ENCODE measurements at places on chromosomes 1 and 21.

DNA sequence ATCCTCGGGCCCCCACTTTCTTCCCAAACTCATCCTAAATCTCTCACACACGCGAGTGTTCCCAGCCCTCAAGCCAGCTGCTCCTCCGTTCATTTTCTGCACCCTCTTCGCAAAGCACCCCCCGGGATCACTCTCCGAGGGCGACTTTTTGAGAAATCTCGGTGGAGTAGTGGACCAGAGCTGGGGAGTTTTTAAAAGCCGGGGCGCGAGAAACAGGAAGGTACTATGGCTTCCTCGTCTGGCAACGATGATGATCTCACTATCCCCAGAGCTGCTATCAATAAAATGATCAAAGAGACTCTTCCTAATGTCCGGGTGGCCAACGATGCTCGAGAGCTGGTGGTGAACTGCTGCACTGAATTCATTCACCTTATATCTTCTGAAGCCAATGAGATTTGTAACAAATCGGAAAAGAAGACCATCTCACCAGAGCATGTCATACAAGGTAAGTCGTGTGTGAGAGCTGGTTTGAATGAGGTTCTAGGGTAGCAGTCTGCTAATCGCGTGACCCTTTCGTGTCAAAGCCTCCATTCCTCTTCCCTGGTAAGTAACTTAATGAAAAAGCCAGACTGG lies 800 bp downstream of the DR1 start:
- peak; percentile 70 for DNase-seq
- H3K4me1 ChIP-seq: peaks cover 40% of the 10 kb centered on the region
- peak overlapping the region; percentile 81 for H3K27ac ChIP-seq
- no peaks in the 10 kb centered on the region for H3K36me3 ChIP-seq
- H3K27me3 ChIP-seq: no peaks in the 10 kb centered on the region
- peak overlapping the region; percentile 91 for H3K4me3 ChIP-seq

DNA sequence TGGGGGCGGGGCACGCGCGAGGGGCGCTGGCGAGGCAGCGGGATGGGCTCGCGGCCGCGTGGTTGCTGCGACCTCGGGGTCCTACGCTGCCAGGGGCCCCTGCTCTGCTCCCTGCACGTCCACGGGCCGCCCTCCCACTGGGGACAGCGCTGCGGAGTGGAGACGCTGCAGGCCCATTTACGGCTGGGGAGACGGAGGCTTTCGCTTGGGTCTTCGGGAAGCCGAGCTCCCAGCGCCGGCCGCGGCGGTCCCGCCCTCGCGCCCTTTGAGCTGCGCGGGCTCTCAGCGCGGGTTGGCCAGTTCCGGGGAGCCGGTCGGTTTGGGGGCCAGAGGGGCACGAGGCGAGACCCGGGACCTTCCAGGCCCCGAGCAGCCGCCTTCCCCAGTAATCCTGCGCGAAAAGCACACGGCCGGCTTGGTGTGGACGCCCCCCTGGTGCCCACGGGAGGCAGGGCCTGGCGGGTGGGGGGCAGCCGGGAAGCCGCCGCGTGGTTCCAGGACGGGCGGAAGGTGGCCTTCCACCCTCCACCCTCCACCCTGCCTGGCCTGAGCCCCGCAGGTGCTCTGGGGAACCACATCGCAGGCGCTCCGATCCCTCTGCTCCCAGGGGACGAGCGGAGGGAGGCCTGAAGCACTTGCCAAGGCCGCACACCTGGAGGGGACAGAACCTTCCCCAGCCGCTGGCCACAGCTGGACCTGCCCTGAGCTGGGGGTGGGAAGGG lies 570 bp upstream of the PEX10 start:
- H3K27ac ChIP-seq: peak overlapping the region; percentile 52
- H3K4me1 ChIP-seq: peaks cover 51% of the 10 kb centered on the region
- H3K4me3 ChIP-seq: peak overlapping the region; percentile 70
- no peaks in the 10 kb centered on the region for H3K27me3 ChIP-seq
- no peaks in the 10 kb centered on the region for H3K36me3 ChIP-seq

DNA sequence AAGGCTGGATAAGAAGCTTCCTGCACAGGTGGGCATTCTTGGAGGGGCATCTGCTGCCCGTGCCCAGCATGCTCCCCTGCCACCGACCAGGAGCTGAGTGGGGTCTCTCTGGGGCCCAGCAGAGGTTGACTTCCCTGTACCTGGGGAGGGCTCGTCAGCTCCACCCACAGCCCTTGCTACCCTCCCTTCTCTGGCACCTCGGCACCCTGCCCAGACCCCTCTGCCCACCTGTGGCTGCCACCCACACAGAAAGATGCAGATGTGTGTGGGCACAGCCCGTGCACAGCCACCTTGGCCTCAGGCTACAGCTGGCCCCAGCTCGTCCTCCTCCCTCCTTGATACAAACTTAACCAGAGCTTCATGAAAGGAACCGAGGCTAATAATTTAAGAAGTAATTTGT lies 241.2 kb upstream of the VAMP3 start:
- H3K36me3 ChIP-seq: no peaks in the 10 kb centered on the region
- H3K4me3 ChIP-seq: no peak overlapping the region

- no peak for DNase-seq
- no peaks in the 10 kb centered on the region for H3K36me3 ChIP-seq
Measured at GRCh38 chr1:180939073-180939710, 26.5 kb downstream of the KIAA1614 start.

DNA sequence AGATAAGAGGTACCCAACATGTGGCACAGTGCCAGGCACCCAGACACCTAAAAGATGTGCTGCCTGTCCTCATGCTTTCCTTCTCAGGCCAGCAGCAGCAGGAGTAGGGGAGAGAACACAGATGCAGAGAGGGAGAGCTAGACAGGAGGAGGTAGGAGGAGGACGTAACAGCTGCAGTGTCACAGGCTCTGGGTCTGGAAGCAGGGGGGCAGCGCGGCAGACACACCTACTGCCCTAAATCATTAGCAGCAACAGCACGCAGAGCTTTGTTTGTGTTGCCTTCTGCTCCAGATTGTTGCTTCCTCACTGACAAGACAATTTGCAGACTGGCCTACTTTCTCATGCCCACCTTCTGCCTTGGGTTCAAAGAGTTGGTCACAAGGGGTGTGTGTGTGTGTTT lies 196.7 kb upstream of the DAB1 start:
- no peaks in the 10 kb centered on the region for H3K36me3 ChIP-seq
- H3K27me3 ChIP-seq: peaks cover 9% of the 10 kb centered on the region
- no peak overlapping the region for H3K4me3 ChIP-seq
- DNase-seq: no peak
- H3K27ac ChIP-seq: no peak overlapping the region

DNA sequence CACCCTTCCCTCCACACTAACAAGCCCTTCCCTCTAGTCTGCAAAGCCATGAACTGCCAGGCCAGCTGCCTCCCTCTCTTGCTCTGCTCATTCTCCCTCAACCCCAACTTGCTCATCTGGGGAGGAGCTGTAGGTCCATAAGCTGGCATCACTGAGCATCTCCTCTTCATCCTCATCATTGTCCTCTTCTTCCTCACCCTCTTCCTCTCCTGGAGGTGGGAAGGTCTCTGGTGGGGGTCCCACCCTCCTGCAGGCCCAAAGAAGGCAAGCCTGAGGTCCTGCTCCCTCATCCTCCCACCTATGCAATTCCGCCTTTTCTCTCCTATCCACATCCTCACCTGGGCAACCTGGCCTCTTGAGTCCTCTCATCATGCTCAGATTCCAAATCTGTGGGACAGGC lies 2.7 kb downstream of the ZNF692 start:
- H3K27me3 ChIP-seq: no peaks in the 10 kb centered on the region
- H3K4me1 ChIP-seq: peaks cover 47% of the 10 kb centered on the region
- no peak overlapping the region for H3K4me3 ChIP-seq
- peak; percentile 8 for DNase-seq

DNA sequence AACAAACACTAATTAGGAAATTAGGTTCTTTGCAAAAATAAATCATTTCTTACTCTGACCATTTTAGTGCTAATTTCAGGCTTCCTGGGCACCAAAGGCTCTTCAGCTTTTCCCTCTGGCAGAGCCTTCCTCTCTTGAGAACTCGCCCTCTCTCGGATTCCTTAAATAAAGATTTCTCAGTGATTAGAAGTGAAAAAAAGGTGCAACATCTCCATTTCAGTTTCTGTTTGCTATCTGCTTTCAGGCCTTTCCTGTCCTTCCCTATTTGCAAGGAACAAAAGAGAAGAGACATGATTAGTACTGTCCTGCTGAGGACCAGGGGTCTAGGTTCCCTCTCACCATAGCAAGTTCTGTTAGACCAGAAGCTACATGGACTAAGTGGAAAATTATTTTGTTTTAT lies 27.8 kb upstream of the CACYBP start:
- no peak overlapping the region for H3K27ac ChIP-seq
- no peaks in the 10 kb centered on the region for H3K27me3 ChIP-seq
- H3K4me3 ChIP-seq: no peak overlapping the region
- H3K36me3 ChIP-seq: peaks cover 25% of the 10 kb centered on the region

DNA sequence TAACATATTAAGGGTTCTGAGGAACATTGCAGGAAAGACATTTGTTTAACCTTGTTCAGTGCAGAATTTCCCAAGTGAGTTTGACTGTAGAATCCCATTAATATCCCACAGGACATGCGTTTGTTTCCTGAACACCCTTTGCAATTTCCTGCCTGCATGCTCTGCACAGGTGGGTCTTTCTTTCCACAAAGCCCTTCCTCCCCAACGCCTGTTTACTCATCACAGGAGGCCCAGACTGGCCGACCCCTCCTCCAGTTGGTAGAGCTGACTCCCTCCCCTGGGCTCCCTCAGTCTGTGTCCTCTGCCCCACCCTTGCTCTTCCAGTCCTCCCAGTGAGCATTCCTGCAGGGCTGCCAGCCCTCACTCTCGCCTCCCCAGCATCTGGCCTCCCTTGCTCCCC lies 47.5 kb upstream of the CTPS1 start:
- no peaks in the 10 kb centered on the region for H3K27me3 ChIP-seq
- H3K36me3 ChIP-seq: no peaks in the 10 kb centered on the region
- no peaks in the 10 kb centered on the region for H3K4me1 ChIP-seq
- no peak overlapping the region for H3K4me3 ChIP-seq

GRCh38 chr1:7690496-7691182 lies 80.5 kb upstream of the VAMP3 start:
- no peaks in the 10 kb centered on the region for H3K36me3 ChIP-seq
- DNase-seq: no peak
- H3K27me3 ChIP-seq: peaks cover 2% of the 10 kb centered on the region
- no peaks in the 10 kb centered on the region for H3K4me1 ChIP-seq
- no peak overlapping the region for H3K4me3 ChIP-seq

DNA sequence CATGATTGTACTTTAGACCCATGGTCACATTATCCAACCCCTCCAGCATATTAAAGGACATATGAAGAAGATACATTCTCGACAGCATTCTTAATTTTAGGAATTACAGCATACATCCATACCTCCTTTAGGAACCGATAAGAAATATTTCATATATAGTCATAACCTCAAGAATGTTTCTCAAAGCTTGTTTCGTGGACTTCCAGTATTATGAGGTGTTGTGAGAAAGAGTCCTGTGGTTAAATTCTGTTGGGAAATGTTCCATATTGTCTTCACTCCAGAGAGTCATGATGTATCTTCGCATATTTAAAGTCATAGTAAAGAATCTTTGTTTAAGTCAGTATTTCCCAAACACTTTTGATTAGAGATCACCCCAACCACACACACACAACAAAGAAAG lies 321.0 kb upstream of the SNX7 start:
- no peak for DNase-seq
- H3K27me3 ChIP-seq: no peaks in the 10 kb centered on the region
- H3K27ac ChIP-seq: no peak overlapping the region
- H3K36me3 ChIP-seq: no peaks in the 10 kb centered on the region
- no peak overlapping the region for H3K4me3 ChIP-seq

DNA sequence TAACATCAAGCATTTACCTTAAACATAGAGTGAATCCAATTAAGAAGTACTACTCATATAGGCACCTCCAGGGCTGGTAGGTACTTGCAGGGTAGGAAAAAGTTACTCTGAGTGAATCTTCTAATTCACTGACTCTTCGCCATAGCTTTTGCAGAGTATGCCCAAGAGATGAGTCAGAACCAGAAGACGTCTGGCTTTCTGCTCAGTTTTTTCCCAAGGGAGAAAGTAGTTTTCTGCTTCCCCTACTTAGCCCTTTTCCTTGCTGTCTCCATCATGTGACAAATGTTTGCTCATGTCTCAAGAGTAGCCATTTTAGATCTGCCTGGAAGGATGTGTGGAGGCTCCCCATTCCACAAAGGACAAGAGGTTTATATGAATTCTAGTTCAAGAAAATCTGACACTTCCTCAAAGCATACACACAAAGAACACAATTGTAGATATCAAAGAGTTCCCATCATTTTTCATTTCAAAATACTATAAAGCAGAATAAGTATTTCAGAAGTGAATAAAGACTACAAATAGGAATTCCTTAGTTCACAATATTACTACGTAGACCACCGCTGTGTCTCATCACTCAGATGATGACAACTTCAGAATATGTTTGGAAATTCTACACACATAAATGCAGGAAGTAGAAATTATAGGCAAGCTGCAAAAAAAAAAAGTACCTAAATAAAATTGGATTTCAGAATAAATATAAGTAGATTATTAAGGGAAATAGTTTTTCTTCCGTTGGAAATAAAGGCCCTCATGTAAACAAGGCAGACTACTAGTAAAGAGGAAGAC lies 98.5 kb downstream of the ASH1L start:
- peaks cover 7% of the 10 kb centered on the region for H3K36me3 ChIP-seq
- H3K4me1 ChIP-seq: peaks cover 11% of the 10 kb centered on the region
- DNase-seq: no peak
- no peaks in the 10 kb centered on the region for H3K27me3 ChIP-seq
- H3K4me3 ChIP-seq: no peak overlapping the region
- H3K27ac ChIP-seq: no peak overlapping the region

DNA sequence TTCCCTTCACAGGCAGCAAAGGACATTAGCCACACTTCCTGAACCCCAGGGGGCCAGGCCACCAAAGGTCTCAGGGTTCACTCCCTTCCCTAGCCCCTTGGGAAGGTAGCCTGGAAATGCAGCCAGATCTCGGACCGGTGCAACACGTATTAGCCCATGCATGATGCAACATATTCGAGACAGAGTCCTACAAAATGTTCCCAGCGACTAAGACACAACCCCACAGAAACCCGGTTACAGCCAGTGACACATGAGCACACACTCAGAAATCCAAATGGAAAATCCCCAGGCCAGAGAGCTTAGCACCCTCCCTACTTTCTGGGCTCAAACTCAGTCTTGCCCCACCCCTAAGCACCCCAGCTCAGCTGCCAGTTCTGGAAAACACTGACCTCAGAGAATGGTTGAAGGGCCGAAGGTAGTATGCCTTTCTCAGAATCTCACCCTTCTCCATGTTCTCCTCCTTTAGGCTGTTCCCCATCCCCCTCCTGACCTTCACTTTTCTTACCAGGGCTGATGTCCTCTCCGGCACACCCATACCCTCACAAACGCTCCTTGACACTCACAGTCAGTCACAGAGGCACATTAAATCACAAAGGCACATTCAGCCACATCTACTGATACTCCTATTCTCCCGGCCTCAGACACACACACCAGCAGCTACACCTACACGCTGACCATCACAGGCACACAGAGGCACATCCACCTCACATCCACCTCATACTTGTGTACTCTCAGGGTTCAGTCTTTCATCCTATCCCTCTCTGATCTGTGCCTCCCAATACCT lies at the start of gene TSPAN1:
Gene TSPAN1 (plus strand): TSS at position 640 of the 784 bp plus-strand sequence. CDS start 6,021 bp downstream, outside the sequence.
- H3K27me3 ChIP-seq: no peaks in the 10 kb centered on the region
- H3K27ac ChIP-seq: no peak within 1 kb of the TSS
- DNase-seq: no peak
- no peaks in the 10 kb centered on the region for H3K36me3 ChIP-seq

Measured in B cell (primary cell).